Osteoblast (primary cell): ENCODE measurements at places on chromosomes 13 and 19. TPM values are rescaled to one million over a fixed set of nuclear protein-coding genes. Genes with fewer than 3 reads are reported as not detected.

The SOX21 gene
- not detected in 2 replicates for total RNA-seq

The CEACAM21 gene
- total RNA-seq: not detected in 2 replicates

The SLC10A2 gene
- not detected in 2 replicates for total RNA-seq

The WDR88 gene
- total RNA-seq: not detected in 2 replicates

The C13orf46 gene
- total RNA-seq: 0.36 and 0.59 TPM in 2 replicates

DNA sequence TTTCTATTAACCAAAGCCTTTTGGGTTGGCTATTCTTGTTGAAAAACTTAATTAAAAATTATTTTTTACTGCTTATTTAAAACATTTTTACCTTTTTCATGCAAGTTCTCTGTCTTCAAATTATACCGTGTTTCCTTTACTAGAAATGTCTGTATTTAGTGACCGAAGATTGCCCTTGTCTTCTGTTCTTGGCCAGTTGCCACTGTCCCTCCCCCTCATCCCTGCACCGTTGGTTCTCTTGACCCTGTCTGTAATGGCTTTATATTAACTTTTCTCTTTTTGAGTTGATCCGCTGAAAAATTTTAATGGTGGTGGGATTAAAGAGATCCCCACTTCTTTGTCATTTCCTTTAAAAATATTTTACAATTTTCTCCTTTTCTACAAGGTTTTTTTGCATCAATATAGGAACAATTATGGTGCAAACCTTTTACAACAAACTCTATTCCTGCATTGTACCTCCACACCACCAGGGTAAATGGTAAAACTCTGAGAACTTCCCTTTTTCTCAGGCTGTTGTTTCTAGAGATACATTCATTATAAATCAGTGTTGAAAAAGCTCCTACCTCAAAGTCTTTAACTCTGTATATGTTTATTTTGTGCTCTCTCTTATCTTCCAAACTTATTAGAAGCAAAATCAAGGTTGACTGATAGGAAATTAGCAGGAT is 12.9 kb upstream of the RNF113B start:
- DNase-seq: no peak

GRCh38 chr13:34011552-34012085 is 193.7 kb downstream of the RFC3 start:
- no peak for DNase-seq

- no peak for DNase-seq
Measured at GRCh38 chr13:73602295-73602694, 531.9 kb downstream of the KLF12 start.

- no peak for DNase-seq
Measured at GRCh38 chr13:86579662-86580061, 780.4 kb upstream of the SLITRK6 start.

DNA sequence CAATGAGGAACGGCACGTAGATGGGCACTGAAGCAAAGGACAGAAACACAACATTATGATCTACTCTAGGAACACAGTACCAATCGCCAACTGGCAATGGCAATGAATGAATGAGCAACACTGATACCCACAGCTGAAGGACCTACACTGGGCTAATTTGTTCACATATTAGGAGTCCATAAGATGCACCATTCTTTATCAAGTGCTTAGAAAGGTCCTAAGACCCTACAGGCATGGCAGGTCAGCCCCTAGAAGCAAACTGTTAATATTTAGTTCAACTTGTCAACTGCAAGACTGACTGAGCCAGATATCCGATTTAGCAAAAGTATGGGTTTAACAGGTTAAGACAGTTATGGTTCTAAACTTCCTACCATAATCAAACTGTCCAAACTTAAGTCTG is 4.8 kb downstream of the SHISA2 start:
- DNase-seq: peak; percentile 83

DNA sequence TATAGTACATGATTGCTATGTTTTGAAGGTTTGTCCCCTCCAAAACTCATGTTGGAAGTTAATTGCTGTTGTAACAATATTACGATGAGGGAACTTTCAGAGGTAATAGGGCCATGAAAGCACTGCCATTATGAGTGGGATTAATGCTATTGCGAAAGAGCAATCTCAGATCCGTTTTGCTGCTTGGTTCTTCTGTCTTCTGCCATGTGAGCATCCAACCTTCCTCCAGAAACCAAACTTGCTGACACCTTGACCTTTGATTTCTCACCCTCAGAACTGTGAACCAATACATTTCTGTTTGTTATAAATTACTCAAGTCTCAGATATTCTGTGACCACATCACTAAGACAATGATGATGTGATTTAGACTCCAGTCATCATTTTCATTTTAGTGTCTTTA is 2590.9 kb downstream of the PCDH9 start:
- no peak for DNase-seq

- DNase-seq: no peak
Measured at GRCh38 chr13:92044351-92044750, 645.9 kb downstream of the GPC5 start.

DNA sequence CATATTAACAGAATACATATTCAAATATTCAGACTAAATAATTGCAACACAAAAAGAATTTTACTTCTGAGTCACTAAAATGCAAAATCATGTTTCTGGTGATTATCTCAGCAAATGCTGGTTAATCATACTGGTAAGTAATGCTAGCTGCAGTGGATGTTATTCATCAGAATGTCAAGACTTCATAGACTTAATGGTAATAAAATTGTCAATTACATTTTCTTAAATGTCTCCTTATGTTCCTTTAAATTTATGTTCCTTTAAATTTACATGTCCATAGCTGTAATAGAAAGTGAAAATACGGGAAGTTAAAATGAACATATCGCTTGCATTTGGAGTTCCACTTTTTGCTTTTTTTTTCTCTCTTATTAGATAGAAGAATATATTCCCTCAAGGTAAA is 853.0 kb downstream of the SLITRK6 start:
- DNase-seq: no peak

DNA sequence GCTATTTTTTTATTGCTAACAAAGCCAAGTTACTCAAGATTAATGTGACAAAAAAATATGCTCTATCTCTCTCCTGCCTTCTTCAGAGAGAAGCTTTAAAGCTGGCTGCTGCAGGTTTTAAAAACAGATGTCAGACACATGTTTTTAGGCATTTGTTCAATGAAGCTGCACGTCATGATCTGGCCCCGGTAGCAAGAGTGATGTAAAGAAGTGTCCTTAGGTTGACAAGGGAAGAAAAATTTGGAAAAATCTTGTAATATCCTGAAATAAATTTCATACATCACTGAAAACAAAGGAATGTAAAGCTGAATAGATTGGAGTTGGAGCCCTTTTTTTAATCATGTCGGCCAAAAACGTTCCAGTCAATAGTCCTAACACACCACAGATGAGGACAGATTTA is 531.4 kb upstream of the NBEA start:
- no peak for DNase-seq

DNA sequence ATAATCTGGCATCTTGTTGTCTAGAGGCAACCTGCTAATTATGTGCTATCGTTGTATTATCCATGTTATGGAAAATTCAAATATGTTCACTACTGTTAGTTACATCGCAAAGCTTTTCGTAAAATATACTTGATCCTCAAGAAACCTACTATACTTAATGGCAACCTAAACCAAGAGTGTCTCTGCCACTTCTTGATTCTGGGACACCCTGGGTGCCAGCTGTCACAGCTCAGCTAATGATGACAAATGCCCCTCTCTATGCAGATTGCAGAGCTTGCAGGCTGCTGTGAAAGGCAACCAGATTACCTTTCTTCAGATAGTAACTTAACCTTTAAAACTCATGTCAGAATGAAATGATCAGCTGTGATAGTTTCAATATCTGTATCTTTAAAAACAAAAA is 8.9 kb upstream of the MAB21L1 start:
- no peak for DNase-seq

DNA sequence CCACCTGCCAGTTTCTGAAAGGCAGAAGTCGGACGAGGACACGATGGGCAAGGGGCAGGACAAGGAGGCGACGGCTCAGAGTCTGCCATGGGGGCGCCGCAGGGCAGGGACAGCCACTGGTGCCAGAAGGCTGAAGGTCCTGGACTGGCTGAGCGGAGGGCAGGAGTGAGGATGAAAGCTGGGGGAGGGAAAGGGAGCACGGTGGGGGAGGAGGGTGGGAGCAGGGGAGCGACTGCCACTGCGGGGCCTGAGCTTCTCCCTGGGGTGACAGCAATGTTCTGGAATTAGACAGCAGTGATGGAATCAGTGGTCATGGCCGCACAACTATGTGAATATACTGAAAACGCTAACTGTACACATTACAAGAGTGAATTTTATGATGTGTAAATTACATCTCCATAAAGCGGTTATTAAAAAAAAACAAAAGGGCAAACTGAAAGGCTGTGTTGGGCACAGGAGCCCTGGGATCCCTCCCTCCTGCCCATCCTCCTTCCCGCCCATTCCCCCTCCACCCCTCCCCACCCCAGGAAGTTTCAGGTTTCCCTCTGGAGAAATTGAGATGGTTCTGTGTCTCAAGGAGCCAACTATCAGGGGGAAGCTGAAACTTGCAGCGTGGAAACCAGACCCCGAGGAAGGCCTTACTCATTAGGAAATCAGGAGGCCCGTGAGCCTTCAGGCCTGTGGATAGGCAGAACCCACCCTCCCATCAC is 15.9 kb downstream of the MLLT1 start:
- peak; percentile 91 for DNase-seq

DNA sequence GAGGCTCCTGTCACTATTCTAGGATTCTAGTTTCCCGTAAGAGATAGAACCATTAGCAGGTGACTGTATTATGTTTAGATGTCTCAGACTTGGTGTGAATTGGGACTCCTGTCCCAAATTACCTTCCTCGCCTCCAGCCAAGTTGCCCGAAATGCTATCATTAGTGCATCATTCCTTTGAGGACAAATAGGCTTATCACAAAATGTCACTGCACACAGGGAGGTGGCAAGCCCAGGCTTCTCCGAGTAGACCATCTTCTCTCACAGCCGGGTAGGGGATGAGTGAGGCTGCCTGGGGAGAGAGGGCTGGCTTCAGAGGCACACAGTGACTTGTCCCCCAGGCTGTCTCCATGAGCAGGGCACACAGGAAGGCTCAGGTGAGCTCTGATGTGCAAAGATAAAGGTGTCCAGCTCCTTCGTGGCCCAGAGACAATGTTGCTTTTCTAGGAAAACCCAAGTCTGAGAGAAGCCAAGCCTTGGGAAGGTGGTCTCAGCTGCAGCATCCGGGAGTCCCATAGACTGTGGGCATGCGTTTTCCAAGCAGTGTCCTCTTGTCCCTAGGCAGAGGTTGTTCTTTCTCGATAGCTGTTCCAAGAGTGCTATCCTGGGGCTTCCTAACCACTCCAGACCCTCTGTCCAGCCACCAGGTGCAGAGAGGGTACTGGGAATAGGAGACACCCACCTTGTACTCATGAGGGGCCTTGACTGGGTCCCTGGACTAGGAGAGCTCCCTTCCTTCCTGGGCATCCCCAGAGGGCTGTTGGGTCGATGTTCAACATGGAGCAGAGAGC is 163.1 kb upstream of the TSHZ3 start:
- DNase-seq: no peak

DNA sequence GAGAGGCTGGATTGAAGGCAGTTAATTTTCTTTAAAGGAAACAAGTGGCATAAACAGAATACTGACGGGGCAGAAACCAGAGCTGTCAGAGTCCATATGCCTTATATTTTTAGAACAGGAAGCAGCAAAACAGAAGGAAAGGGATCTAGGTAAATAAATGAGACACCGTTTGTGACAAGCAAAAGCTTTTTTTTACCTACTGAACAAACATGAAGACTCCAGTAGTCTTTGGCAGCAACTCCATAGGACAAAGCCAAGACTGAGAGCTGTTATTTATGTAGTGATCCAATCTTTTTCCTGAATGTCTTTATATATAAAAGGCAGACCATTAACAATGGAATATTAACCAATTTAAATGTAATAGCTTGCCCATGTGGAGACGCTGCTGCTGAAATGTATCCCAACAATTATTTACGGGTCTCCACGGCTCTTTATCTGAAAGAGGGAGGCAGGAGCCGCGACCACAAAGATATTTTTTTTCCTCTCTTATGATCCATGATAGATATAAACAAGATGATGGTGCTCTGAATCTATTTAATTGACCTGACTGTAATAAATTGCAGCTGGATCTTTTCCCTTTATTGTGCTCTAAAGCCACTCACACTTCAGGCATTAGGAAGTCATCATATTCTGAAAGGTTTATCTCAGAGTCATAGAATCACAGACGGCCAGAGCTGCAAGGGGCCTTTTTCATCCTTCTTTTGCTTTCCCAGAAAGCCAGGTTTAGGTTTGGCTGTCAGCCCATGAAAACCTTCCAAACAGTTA is 687.8 kb downstream of the EFNB2 start:
- peak; percentile 3 for DNase-seq

DNA sequence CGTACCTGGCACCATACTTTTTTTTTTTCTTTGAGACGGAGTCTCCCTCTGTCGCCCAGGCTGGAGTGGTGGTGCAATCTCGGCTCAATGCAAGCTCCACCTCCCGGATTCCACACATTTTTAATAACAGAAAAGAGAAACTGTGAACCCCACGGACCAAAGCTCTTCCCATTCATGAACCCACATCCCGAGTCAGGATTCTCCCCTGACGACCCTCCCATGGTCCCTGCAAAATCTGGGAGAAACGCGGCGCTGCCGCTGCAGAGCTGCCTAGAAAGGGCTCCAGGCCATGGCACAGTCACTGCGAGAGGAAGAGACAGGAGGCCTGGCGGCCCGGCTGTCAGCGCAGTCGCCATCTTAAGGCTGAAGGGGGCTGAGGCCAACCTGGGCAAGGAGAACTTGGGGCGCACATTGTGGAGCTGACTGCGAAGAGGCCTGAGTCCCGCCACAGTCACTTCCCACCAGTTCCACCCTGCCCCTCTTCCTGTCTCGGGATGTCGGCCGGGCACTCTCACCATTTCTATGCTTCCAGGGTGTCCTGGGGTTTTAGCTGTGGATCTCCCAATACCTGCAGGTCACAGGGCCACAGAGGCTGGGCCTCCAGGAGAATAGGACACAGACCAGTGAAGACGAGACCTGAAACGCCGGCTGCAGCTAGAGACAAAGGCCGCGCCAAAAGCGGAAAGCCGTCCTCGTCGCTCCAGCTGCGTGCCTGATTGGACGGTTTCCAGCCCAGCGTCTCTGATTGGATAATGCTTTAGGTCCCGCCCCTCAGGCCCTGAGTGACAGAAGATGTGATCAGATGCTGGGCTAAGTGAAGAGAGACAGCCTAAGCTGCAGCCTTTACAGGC is 71.0 kb downstream of the ZNF486 start:
- DNase-seq: peak; percentile 88
